ENCODE measurements at places on chromosomes 2 and 18.

- no peak for DNase-seq
Observed at GRCh38 chr2:39723946-39724827, 54.9 kb downstream of the THUMPD2 start.

DNA sequence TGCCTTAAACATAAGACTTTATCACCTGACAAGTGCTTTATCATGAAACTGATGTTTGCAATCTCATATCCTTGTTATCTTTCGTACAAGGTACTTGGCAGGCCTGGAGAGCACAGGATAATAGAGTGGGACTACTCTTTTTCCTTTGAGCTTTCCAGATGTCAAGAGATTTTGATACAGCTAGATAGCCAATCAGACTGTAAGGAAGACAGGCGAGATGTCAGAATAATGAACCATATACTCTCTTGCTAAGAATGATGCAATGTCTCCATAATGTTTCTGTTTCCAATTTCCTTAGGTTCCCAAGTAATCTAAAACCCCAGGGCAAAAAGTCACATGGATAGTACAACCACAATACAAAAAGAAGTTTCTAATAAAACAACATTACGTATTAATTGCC is 313.1 kb downstream of the PDE11A start:
- DNase-seq: no peak

DNA sequence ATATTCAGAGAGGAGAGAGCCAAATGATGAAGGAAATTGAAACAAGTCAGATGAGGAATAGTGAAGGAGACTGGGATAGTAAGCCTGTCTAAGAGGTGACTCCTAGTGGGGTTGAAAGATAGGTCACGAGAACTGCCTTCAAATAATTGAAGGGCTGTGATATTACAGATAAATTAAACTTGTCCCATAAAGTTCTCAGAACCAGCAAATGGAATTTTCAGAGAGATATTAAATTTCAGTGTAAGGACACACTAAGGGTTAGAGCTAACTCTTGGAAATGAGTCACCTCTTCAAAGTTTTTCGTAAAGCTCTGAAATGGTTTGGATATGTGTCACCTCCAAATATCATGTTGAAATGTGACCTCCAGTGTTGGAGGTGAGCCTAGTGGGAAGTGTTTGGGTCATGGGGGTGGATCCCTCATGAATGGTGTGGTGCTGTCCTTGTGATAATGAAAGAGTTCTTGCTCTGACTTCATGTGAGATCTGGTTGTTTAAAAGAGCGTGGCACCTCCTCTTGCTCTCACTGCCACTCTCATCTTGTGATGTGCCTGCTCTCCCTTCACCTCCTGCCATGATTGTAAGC is 87.3 kb downstream of the BABAM2 start:
- DNase-seq: no peak

GRCh38 chr2:207046724-207047123 is 107.4 kb downstream of the CPO start:
- peak; percentile 40 for DNase-seq

GRCh38 chr2:191446910-191447309 is 201.7 kb downstream of the MYO1B start:
- DNase-seq: no peak

GRCh38 chr2:206353685-206354084 is 79.2 kb downstream of the ZDBF2 start:
- DNase-seq: no peak

DNA sequence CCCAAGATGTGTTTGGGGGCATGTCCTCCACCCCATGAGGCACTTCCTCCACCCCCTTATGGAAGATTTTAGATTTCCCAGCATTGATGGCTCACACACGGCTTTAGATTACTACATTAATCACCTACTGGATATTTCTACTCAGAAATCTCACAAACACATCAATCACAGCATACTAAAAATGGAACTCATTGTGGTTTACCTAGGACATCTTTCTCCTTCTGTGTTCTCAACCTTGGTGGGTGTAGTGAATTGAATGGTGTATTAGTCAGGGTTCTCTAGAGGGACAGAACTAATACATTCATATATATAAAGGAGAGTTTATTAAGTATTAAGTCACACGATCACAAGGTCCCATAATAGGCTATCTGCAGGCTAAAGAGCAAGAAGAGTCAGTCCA is 82.1 kb upstream of the CYRIA start:
- no peak for DNase-seq

All from activated T-cell treated with anti-CD3 and anti-CD28 coated beads, Interleukin-2, amount 50 U/mL, for 24 hours (primary cell).